Stimulated activated CD8-positive, alpha-beta memory T cell treated with anti-CD3 and anti-CD28 coated beads, Interleukin-4, amount 100 ng/mL, for 1 hour (primary cell): ENCODE measurements at places on chromosomes 1 and 21.

DNA sequence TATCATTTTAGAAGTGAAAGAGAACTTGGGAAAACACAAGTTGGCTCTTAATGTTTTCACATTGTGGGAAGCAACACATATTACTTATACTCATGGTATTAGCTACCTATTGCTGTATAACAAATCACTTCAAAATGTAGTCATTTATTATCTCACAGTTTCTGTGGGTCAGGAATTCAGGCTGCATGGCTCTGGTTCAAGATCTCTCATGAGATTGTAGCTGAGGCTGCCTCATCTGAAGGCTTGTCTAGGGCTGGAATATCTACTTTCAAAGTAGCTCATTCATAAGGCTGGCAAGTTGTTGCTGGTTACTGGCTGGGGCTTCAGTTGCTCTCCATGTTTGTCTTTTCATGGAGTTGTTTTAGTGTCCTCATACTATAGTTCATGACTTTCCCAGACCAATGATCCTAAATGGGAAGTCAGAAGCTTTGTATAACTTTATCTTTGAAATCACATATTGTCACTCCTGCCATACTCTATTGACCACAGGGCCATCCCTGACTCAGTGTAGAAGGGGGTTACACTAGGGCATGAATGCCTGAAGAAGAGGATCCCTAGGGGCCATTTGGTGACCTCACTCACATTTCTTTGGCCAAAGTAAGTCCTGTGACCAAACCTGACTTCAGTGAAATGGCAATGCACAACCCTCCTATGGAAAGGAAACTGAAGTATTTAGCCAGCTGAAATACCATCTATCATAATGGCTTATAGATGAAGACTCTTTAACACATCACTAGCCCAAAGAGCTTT is 37.9 kb upstream of the POU2F1 start:
- DNase-seq, result no peak

DNA sequence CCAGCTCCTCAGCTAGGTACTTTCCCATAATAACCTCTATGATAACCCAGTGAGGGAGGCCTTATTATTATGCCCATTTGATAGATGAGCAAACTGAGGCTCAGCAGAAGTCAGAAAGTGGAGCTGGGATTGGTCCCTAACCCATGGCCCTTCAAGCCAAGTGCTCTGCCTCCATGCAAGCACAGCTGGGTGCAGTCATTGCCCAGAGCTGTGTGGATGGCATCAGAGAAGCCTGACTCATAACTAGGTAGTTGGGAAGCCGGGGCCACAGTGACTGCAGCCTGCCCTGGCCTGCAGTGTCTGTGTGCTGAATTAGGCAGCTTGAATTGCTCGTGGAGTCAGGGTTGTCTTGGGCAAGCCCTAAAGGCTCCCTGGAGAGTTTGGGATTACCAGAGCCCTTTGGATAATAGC is 89.9 kb upstream of the SLC2A1 start:
- no peak for DNase-seq

GRCh38 chr1:61088163-61088974 is 6.0 kb downstream of the NFIA start:
- DNase-seq, result no peak

- no peak for DNase-seq
Observed at GRCh38 chr1:67431869-67432578, 1.8 kb upstream of the SERBP1 start.

GRCh38 chr1:226711976-226712741 is 26.9 kb downstream of the ITPKB start:
- DNase-seq, result no peak

DNA sequence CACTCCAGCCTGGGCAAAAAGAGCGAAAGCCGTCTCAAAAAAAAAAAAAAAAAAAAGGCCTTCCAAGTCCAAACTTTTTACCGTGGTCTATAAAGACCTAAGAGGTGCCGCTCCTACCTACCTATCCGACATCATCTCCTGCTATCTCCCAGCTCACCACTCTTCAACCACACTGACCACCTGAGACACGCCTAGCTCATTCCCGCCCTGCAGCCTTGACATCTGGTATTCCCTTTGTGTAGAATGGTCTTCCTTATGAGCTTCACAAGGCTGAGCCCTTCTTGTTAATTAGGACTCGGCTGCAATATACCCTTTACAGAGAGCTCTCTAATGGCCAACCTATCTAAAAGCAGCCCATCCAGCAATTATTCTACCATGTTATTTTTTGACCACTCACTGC is 680 bp downstream of the MAGOH start:
- DNase-seq, result no peak

GRCh38 chr1:55217226-55217986 is 2.2 kb upstream of the USP24 start:
- DNase-seq, result no peak

GRCh38 chr1:30083800-30084464 is 639.5 kb downstream of the MATN1 start:
- DNase-seq, result no peak

- no peak for DNase-seq
Observed at GRCh38 chr1:190138266-190138665, 339.4 kb downstream of the BRINP3 start.

DNA sequence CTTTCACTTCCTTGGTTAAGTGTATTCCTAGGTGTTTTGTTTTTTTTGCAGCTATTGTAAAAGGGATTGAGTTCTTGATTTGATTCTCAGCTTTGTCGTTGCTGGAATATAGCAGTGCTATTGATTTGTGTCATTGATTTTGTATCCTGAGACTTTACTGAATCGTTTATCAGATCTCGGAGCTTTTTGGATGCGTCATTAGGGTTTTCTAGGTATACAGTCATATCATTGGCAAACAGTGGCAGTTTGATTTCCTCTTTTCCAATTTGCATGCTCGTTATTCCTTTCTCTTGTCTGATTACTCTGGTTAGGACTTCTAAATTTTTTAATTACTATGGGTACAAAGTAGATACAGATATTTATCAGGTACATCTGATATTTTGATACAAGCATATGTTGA is 75.4 kb downstream of the SLC35A3 start:
- DNase-seq, result no peak

DNA sequence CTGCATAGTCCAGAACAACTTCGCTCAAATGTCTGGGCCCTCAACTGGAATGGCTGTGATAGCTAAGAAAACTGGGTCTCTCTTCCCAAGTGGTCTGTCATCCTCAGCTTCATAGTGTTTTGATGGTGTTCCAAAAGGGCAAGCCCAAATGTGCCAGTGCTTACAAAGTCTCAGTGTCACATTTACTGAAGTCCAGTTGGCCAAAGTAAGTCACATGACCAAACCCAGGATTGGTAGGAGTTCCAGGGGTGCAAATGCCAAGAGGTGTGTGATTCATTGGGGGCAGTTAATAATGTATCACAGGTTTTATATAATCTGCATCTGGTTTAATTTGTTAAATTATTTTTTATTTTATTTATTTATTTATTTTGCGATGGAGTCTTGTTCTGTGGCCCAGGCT is 24.9 kb downstream of the SMG7 start:
- no peak for DNase-seq
